ENCODE measurements at places on chromosomes 2 and 18.

DNA sequence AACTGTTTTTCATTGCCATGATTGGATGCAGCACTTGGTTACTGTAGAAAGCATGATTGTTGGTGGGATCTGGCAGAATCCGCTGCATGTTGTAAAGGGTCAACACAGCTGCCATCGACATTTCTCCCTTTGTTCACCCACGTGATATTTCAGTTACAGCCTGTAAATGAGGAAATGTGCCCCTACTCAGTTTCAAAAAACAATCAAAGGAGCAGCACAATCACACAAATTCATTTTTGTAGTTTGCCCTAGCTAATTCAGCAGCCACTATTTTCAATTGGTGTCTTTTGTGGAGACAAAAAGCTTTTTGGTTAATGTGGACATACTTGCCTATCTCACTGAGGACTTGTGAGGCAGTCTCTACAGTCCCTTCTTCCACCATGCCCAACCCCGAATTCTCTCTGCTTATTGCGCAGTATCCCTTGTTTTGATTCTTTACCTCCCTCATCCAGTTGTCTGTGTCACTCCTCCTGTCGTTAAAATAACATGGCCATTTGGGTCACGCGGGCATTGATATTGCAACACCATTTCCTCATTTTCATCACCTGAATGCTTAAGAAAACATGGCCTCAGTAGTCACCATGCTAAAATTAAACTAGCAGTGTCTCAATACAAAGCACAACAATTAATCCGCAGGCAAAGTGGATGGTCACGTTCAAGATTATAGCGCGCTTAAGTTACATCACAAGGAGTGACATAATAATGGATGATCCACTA is 6.4 kb upstream of the PROC start:
- no peak for DNase-seq

DNA sequence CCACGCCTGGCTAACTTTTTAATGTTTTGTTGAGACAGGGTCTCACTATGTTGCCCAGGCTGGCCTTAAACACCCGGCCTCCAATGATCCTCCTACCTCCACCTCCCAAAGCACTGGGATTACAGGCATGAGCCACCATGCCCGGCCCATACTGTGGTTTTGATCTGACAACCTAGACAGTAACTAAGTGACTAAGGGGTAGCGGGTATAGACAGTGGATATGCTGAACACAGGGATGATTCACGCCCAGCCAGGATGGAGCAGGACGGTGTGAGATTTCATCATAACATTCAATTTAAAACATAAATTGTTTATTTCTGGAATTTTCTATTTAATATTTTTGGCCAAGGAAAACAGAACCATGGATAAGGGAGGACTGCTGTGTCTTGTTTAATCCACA is 36.0 kb upstream of the YPEL5 start:
- DNase-seq = no peak

GRCh38 chr2:101698844-101699754 is 1.6 kb downstream of the MAP4K4 start:
- no peak for DNase-seq

DNA sequence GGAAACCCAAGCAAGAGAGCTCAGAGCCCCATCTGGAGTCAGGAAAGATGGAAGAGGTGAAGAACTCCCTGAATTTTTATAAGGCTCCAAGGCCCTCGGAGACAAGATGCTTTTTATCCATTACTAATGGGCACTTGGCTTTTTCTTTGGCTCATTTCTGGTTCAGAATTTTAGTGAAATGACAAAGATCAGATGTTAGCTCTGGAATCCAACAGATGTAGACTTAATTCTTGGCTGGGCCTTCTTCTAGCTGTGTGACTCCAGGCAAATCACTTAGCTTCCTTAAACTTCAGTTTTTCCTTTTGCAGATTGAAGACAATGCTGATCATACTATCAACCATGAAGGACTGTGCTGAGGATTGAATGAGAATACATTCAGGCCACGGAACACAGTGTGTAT is 85.2 kb downstream of the HRH4 start:
- no peak for DNase-seq

- DNase-seq = no peak
Observed at GRCh38 chr2:192035731-192036442, 158.8 kb downstream of the TMEFF2 start.

DNA sequence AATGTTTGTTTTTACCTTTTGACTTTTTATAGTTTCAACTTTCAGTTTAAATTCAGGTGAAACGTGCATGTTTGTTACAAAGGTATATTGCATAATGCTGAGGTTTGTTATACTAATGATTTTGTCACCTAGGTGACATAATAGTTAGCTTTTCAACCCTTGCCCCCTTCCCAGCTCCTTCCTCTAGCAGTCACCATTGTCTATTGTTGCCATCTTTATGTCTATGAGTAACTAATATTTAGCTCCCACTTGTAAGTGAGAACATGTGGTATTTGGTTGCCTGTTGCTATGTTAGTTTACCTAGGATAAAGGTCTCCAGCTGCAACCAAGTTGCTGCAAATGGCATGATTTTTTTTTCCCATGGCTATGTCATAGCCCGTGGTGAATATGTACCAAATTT is 322.3 kb upstream of the SETBP1 start:
- DNase-seq = no peak

- DNase-seq = no peak
Observed at GRCh38 chr2:9832586-9832985, 10.7 kb upstream of the TAF1B start.

Measured in esophagus squamous epithelium (tissue), 5 donors.